ENCODE measurements at places on chromosomes 5 and 9.

GRCh38 chr5:75048457-75048953, 3.9 kb downstream of the GCNT4 start:
- no peak for DNase-seq

GRCh38 chr9:99171225-99172123, 50.3 kb downstream of the ALG2 start:
- no peak for DNase-seq

- no peak for DNase-seq
Observed at GRCh38 chr5:149151717-149152116, 10.4 kb downstream of the ABLIM3 start.

DNA sequence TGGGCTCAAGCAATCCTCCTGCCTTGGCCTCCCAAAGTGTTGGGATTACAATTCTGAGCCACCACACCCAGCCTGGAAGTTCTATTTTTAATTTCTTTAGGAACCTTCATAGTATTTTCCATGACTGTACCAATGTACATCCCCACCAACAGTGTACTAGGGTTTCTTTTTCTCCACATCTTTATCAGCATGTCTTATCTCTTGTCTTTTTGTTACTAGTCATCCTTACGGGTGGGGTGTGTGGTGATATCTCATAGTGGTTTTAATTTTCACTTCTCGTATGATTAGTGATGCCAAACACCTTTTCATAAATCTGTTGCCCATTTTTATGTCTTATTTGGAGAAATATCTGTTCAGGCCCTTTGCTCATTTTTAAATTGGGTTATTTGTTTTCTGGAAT, 123.0 kb upstream of the MEF2C start:
- no peak for DNase-seq

- DNase-seq = no peak
Observed at GRCh38 chr5:142197098-142197497, 88.5 kb downstream of the NDFIP1 start.

DNA sequence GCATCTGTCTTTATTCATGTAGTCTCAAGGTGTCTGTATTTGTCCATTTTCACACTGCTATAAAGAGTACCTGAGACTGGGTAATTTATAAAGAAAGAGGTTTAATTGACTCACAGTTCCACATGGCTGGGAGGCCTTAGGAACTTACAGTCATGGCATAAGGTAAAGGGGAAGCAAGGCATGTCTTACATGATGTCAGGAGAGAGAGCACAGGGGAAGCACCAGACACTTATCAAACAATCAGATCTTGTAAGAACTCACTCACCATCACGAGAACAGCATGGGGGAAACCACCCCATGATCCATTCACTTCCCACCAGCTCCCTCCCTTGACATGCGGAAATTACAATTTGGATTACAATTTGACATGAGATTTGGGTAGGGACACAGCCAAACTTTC, 44.2 kb downstream of the NLN start:
- no peak for DNase-seq

- no peak for DNase-seq
Observed at GRCh38 chr9:125805057-125805456, 57.9 kb downstream of the PBX3 start.

- DNase-seq = no peak
Observed at GRCh38 chr5:33336891-33337636, 103.7 kb upstream of the TARS1 start.

- DNase-seq = no peak
Observed at GRCh38 chr5:177087398-177088005, 787 bp downstream of the FGFR4 start.

- no peak for DNase-seq
Observed at GRCh38 chr5:112165897-112166737, 253.0 kb downstream of the EPB41L4A start.

GRCh38 chr5:13910637-13911288, 33.7 kb downstream of the DNAH5 start:
- no peak for DNase-seq

GRCh38 chr5:74325866-74326265, 314.7 kb downstream of the ENC1 start:
- DNase-seq = no peak

DNA sequence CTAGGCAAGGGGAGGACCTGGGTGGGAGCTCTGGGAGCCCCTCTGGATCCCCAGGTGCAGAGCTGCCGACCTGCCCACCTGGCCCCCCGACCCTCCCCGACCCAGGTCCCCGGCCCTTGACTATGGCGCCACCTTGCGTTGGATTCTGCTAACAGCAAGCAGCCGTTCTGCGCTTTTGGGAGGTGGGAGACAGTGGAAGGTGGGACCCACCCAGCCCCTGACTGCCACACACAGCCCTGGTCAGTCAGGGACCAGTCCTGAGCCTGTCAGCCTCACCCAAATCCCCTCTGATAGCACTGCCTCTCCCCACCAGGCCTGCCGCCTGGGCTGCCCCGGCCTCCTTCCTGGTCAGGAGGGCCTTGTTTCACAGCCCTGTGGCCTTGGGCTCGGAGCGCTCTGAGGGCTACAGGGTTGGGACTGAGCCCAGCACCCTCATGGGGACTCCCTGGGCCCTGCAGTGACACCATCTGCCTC, 77.9 kb downstream of the HMCN2 start:
- no peak for DNase-seq

DNA sequence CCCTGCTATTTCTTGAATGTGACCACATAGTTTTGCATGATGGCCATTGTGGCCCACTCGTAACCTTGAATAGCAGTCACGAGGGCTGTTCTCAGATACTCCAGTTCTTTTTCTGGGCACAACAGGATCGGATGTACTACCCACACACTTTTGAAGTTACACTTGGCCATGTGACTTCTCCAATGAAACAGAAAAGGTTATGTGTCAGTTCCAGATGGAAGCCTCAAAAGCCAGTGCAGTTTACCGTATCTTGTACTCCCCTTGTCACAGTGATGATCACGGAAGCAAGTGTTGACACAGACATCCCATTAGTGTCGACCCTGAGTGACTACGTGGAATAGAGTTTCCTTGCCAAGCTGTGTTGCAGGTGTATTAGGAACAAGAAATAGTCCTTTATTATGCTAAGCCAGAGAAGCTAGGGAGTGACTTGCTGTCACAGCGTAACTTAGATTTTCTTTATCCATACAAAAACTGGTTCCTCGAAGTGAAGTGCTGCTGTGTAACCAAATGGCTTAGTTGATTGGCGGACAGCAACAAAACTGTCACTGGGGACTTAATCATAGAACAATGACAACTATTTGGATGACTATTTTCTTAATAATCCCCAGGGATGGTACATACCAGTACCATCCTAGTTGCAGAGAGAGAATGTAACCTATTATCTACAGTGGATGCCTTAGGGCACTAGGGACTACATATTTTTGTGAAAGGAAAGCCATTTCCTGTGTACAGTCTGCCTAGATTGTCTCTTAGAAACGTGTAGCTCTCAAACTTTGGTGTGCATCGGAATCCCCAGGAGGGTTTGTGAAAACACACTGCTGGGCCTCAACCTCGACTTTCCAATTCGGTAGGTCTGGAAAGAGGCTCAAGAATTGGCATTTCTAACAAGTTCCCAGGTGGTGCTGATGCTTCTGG, 90.1 kb upstream of the DMRT1 start:
- no peak for DNase-seq

- DNase-seq = no peak
Observed at GRCh38 chr9:93254806-93255493, 71.0 kb downstream of the WNK2 start.

DNA sequence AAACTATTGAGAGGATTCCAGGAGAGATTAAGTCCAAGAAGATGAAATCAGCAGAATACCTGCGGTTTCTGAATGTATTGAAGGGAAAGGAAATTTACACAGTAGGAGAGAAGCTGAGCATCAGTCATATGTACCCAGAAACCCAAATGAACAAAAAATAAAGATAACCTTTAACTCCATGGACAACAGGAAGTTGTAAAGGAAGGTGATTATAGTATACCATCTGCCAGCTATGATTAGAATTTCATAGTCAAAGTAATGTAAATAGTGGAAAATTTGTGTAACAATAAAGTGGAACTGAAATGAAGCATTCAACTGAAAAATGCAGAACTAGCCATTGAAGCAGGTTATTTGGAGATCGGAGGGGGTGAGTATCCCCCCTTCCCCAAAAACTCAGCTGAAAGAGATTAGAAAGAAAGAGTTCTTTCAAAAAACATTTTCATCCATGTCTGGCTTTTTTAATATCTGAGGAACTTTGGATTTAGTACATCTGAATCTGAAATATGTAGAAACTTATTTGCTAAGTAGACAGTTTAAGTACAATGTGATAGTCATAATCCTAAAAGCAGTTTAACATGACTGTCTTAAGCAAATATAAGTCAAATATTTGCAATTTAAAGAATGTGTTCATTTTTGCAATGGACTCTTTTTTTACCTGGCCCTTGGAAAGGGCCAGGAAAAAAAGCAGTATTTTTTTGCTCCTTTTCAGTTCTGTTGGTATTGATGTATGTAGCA, 58.4 kb downstream of the APC start:
- no peak for DNase-seq

GRCh38 chr9:29555502-29555901, 1982.2 kb upstream of the C9orf72 start:
- no peak for DNase-seq

- no peak for DNase-seq
Observed at GRCh38 chr9:70868041-70868440, 253.4 kb downstream of the TRPM3 start.

DNA sequence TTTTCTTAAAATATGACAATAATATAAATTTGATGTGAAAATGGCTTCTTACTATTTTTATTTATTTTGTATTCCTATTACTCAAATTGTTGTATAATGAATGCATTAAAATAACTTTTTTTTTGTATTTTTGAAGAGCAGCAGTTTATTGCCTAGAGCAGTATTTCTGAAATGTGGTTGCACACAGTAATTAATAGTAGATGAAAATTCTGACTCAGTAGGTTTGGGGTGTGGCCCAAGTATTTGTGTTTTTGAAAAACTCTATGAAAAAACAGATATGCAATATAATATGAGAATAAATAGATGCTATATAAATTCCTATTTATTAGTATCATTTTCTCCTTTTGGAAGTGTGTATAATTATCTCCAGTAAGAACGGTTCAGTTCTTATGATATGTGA, 2225.3 kb upstream of the C9orf72 start:
- no peak for DNase-seq

All from activated CD8-positive, alpha-beta memory T cell treated with anti-CD3 and anti-CD28 coated beads for 48 hours (primary cell).